ENCODE measurements at places on chromosomes 11 and 22. TPM values are rescaled to one million over a fixed set of nuclear protein-coding genes. Genes with fewer than 3 reads are reported as not detected.

- DNase-seq = peak; percentile 22
These were observed 196.7 kb upstream of the TBCEL start for GRCh38 chr11:120827198-120827597.

- peak; percentile 22 for DNase-seq
These were observed 1.3 kb upstream of the ZFTA start for GRCh38 chr11:63769714-63770455.

Gene CLMP
- 81.1 TPM for total RNA-seq

DNA sequence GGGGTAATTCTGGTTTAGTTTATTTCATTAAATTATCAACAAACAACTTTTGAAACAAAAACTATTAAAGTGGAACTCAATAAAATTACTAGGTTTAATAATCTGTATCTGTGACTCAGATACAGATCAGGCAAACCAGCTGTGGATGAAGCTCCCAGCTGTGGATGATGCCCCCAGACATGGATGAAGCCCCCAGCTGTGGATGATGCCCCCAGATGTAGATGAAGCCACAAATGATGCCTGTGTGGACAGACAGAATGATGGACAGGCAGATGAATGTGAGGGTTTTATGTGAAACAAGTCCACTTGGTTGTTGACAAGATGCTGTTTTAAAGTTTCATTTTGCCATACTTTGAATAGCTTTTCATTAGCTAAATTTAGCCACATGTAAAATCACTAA, 5.8 kb upstream of the ZNF74 start:
- DNase-seq = no peak

Gene SIK3
- 12.3 TPM for total RNA-seq

Gene CBLIF
- not detected for total RNA-seq

Measured in umbilical cord (tissue), 2 donors.